Activated CD4-positive, alpha-beta T cell treated with anti-CD3 and anti-CD28 coated beads, Interleukin-2, amount 50 U/mL, for 1 hour (primary cell): ENCODE measurements at places on chromosomes 4 and X.

GRCh38 chr4:101322743-101323142 is 24.6 kb downstream of the PPP3CA start:
- DNase-seq = no peak

DNA sequence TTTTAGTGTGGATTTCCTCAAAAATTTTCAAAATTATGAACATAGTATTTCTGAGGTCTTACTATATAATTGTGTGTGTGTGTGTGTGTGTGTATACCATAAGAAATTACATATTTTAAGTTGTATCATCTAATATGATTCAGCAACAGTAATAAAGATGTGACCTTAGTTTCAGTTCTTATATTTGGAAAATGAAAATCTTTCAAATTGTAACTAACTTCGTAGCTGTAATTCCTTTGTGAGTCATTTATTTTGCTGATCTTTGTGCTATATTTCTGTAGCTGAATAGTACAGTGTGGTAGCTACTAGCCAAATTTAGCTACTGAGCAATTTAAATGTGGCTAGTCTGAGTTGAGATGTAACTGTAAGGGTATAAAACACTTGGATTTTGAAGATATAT is 116.4 kb downstream of the RAP1GDS1 start:
- DNase-seq = no peak

GRCh38 chrX:93229036-93229435 is 444.3 kb downstream of the NAP1L3 start:
- DNase-seq = no peak

DNA sequence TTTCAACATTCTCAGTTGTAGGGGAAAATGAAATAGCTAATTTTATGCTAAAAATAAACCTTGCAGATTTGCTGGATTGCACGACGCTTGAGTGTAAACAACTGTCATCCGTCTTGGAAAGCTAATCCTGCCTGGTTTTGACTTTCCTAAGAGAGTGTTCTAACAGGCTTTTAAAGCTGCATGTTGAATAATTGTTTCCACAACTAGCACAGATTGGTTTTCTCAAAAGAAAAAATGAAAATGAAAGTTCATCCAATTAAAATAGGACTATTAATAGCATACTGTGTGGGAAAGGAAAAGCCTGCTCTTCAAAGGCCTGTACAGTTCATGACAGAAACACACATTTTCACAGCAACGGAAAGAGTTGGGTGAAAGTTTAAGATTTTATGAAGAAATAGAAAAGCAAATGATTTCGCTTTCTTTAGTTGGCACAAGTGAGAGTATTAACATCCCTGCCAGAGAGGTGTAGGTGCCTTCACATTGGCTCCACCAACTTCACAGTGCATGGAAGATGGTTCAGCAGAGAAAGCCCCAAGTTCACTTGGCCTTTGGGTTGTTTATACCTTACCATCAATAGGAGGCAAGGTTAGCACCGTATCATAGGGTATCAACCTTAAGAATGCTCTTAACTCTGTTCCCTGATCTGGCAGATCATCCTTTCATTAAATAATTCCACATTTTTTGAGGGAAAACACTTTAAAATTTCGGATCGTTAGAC is 140.0 kb upstream of the GUCY1A1 start:
- no peak for DNase-seq

GRCh38 chr4:76879731-76880364 is 18.1 kb downstream of the SOWAHB start:
- no peak for DNase-seq

GRCh38 chr4:164012396-164013027 is 518.0 kb downstream of the TMA16 start:
- peak; percentile 11 for DNase-seq

DNA sequence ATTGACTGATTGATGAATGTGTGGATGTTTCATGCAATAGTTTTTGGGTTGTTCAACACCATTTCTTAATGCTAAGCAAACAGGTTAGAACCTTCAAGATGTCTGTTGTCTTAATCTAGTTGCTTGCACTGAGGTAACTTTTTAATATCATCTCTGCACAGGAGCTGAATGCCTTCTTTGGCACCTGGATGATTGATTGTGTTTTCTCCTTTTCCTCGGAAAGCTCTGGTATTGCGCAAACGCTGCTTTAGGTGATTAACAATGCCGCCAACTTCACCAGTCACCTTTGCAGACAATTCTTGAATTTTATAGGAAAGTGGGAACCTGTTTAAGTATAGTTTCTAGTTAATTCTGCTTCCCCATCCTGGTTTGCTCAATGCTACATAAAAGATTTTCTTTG is 48.2 kb downstream of the RTL9 start:
- DNase-seq = no peak

DNA sequence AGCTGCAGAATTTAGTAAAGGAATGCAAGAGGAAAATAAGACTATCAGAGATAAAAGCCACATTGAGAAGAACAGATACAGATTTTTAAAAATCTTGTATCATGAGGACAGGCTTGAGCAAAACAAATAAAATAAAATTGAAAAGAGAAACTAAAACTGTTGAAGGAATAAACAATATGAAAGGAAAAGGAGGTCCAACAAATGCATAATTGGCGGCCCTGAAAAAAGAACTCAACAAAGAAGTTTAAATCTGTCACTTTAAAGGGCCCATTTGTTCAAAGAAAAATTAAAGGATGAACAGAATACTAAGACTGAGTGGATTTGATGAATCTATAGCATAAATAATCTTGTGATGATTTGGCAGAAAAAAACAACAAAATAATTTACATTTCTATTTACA is 36.5 kb downstream of the TMPRSS11B start:
- no peak for DNase-seq

DNA sequence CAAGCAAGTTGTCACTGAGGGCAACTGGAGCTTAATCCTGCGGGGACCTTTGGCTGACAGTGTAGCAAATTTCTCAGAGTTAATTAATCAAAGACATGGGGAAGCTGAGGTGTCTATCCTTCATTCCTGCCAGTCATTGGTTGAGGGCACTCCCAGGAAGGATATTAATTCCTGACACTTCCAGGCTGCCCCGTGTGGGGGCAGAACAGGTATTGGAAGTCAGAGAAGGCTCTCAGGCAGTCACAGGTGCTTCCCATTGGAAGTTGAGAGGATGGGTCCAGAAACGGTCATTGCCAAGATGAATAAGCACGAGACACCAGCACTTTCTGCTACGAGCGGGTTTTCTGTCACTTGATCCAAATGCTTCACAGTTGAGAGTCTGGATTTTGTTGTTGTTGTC is 29.1 kb upstream of the CD38 start:
- no peak for DNase-seq

DNA sequence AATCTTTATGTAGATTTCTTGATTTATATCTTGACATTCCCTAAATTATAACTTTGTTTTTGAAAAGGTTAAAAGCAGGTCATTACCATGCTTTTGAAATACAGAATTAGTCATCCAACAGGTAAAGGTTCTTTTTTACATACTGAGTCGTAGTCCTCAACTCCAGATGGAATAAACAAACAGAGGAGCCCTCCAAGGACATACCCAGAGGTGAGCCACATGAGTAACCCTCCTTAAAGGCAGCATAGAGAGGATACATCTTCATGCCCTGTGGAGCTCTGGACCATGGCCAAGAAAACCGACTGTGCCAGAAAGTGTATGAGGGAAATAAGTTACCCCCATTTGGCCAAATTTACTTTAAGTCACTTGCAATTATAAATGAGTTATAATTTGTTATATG is 95.3 kb upstream of the MCF2 start:
- DNase-seq = no peak

GRCh38 chr4:48195374-48195773 is 61.3 kb upstream of the TXK start:
- no peak for DNase-seq

GRCh38 chr4:53885668-53886067 is 178.7 kb downstream of the CHIC2 start:
- DNase-seq = no peak

- no peak for DNase-seq
Observed at GRCh38 chrX:69076088-69076487, 89.2 kb downstream of the PJA1 start.

GRCh38 chr4:123653236-123653635 is 256.6 kb downstream of the SPRY1 start:
- DNase-seq = no peak

GRCh38 chr4:38371391-38371851 is 292.6 kb upstream of the KLF3 start:
- DNase-seq = no peak

GRCh38 chr4:84826681-84827080 is 139.8 kb downstream of the WDFY3 start:
- DNase-seq = no peak

DNA sequence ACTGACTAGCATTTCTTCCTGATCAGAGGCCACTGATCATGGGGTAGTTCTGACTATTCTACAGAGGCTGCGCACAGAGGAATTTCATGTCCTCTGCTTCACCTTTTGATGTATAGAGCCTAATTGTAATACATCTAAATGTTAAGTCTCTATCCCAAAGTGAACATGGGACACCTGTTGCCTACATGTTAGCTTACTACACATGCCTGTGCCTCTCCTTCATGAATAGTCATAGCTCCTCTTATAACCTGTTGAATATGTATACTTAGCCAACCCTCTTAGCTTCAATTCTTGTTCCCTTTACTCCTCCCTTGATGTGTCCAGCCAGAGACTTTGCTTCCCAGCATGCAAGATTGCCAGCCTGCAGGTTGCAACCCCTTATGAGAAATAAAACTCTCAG is 9.6 kb upstream of the THOC2 start:
- no peak for DNase-seq

- no peak for DNase-seq
Observed at GRCh38 chr4:41877020-41877796, 58.0 kb upstream of the TMEM33 start.

- no peak for DNase-seq
Observed at GRCh38 chr4:86302251-86302650, 57.6 kb downstream of the MAPK10 start.

- no peak for DNase-seq
Observed at GRCh38 chrX:31550158-31550557, 478.3 kb upstream of the FTHL17 start.

DNA sequence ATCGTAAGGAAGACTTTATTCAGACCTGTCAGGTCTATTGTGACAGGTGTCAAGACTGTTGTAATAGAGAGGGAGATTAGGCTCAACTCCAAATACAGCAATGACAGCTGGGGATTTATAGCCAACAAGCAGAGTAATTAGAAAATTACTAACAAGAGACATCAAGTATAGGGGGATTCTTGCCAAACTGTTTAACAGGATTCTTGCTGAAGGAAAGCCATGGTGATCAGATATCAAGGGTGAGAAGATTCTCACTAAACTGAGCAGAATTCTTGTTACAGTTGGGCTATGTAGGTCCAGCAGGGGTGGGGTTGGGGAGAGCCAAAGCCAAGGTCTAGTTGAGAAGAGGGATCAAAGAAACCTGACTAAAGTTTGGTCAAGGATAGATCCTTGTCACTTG is 461.0 kb upstream of the GALNT7 start:
- DNase-seq = no peak

GRCh38 chr4:31114816-31115215 is 394.6 kb downstream of the PCDH7 start:
- DNase-seq = no peak

- no peak for DNase-seq
Observed at GRCh38 chrX:48976086-48976485, 4.4 kb upstream of the KCND1 start.

DNA sequence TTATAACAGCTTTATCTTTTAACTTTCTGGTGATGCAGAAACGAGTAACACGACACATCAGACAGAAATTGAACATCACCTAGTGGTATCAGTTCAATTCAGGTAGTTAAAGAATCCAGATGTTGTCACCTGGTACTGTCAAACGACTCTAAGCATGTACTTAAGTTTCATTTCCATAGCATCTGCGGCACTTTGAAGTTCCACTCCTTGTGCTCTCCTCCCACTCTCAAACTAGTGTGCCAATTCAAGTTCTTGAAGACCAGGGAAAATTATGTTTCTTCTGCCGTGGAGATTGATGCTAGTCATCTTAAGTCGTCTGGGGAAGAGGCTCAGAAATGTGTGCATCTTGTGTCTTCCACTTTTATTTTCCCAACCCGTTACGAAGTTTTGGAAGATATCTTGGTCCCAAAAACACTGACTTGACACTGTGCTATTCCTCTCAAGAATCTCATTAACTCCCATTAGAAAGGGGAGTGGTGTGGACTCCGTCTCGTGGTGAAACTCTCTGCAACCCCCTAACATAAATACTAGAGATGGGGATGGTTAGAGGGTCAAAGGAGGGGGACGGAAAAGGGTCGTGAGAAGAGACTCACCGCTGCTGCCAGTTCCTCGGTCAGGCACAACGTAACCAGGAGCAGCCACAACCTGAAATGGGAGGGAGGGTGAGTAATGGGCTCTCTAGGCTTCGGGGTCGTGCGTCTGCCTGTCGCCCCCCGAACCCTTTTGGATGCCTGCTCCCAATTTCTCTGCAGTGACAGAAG is 693 bp downstream of the COL4A6 start:
- DNase-seq = no peak

DNA sequence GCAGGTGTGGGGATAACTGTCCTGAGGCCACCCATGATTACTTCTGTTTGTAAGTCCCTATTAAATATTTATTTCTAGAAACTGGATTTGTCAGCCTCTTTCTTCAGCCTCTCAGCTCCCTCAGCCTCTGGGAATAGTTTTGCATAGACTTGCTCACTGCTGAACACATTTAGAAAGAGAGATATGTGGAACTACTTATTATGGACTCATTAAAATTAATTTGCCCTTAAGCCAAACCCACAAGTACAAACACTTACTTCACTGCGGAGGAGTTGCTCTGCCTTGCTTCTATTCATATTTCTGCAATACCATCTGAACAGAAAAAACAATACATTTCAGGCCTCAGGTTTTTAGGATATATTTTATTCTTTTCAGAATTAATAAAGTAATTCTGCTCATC is 22.4 kb upstream of the TXK start:
- no peak for DNase-seq

- no peak for DNase-seq
Observed at GRCh38 chrX:154380153-154380552, 1.1 kb downstream of the EMD start.

DNA sequence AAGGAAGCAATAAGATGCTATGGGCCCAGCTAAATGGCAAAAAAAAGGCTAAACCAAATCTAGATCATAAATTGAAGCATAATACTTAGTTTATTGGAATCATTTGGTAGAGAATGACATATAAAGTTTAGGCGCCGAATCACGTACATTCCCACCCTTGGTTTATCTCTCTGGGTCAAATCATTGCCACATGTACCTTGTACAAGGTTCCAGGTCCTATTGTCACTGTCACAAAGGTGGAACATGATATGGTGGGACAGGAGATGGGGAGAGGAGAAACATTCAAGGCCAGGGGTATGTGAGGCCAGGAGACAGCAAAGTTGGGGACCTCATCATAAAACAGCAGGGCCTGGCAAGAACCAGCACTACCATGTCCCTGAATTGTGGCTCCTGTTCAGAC is 13.4 kb downstream of the MAML3 start:
- DNase-seq = no peak

- no peak for DNase-seq
Observed at GRCh38 chr4:6271701-6272465, 2.2 kb downstream of the WFS1 start.

- no peak for DNase-seq
Observed at GRCh38 chr4:28677808-28678207, 1817.2 kb downstream of the STIM2 start.
